ENCODE measurements at places on chromosomes 1 and 21.

GRCh38 chr21:42031241-42031640 lies 21.1 kb upstream of the ZBTB21 start:
- no peak for DNase-seq

DNA sequence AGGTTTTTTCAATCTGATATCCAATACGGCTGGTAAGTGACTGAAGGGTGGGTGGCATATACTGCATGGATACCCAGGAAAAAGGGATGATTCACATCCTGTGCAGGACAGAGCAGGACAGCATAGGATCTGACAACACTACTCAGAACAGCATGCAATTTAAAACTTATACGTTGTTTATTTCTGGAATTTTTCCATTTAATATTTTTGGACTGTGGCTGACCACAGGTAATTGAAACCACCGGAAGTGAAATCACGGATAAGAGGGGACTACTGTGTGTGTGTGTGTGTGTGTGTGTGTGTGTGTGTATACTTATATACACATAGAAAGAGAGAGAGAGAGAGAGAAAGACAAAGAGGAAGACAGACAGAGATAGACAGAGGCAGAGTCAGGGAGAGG lies 23.0 kb downstream of the ERICH3 start:
- DNase-seq, result no peak

DNA sequence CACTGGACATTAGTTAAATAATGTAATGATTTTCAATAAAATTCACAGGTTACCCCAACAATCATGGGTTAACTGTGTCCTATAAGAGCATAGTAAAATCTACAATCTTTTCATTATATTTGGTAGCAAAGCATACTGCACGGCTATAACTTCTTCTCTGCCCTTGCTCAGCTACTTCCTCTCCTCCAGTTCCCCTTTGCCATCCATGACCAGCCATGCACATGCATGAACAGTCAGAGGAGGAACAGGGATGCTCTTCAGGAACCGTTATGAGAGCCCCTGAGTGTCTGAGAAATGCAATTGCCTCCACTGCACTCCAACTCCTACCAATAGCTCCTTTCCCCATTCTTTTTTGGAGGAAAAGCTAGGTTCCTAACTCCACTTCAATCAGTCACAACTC lies 646.7 kb downstream of the LTN1 start:
- DNase-seq, result no peak

DNA sequence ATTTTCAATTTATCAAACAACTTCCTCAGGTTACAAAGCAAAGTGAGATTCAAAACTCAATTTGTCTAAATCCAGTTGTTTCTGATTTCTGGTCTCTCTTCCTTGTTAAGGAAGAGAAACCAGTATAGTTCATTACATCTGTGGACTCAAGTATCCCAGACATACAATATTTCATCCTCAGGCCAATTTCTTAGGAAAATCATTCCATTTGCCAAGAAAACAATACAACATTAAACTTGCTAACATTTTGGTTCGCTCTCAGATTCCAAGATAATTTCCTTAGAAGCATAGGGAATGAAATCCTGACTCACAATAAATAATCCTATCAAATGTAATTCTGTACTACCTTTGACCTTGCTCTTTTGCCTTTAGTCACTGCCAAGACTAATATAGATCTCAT lies 11.2 kb upstream of the TTLL7 start:
- DNase-seq, result no peak

DNA sequence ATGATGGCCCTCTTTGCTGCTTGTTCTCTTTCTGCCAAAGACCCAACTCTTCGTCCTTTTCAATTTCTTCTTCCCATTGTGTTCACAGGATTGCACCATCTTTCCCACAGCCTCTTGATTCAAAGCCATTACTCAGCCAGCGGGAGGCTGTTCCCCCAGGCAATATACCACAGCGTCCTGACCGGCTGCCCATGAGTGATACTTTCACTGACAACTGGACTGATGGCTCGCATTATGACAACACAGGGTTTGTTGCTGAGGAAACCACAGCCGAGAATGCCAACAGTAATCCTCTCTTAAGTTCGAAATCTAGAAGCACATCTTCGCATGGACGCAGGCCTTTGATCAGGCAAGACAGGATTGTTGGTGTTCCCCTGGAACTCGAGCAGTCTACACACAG lies 167.4 kb downstream of the LRRC40 start:
- no peak for DNase-seq
